ENCODE measurements at places on chromosomes 4 and X.

GRCh38 chr4:76718831-76719230, 179.1 kb downstream of the SOWAHB start:
- no peaks in the 10 kb centered on the region for H3K4me1 ChIP-seq
- DNase-seq = no peak
- H3K27me3 ChIP-seq = no peaks in the 10 kb centered on the region

DNA sequence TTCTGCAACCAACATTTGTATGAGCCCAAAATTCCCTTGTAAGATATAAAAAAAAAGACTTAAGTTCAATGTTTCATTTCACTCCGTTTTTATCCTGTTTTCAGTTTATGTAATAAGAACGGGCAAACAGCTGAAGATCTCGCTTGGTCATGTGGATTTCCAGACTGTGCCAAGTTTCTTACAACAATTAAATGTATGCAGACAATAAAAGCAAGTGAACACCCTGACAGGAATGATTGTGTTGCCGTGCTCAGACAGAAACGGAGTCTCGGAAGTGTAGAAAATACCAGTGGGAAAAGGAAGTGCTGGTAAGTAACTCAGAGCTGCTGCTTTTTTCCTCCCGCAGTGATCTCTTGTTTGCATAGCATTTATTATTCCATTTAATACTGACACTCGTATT, 2.8 kb downstream of the ANKRD37 start:
- peaks cover 5% of the 10 kb centered on the region for H3K36me3 ChIP-seq
- no peak overlapping the region for H3K4me3 ChIP-seq
- no peaks in the 10 kb centered on the region for H3K27me3 ChIP-seq

DNA sequence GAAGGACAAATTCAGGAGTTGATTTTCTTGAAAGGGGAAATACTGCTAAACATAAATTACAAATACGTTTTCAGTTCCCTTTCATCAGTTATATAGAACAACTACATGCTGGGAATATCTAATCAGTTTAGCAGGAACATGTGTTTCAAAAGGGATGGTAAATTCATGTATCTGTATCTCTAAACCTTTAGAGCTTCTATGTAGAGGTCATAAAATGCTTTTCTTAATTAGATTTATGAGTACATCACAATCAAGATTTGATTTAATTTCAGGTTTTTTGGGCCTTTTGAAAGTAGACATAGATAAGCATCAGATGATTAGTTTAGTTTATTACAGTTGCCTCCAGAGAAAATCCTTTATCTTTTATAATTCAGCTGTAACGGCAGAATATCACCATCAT, 12.9 kb downstream of the PDLIM3 start:
- H3K4me3 ChIP-seq = no peak overlapping the region
- H3K36me3 ChIP-seq = no peaks in the 10 kb centered on the region
- no peaks in the 10 kb centered on the region for H3K4me1 ChIP-seq
- H3K27me3 ChIP-seq = no peaks in the 10 kb centered on the region

DNA sequence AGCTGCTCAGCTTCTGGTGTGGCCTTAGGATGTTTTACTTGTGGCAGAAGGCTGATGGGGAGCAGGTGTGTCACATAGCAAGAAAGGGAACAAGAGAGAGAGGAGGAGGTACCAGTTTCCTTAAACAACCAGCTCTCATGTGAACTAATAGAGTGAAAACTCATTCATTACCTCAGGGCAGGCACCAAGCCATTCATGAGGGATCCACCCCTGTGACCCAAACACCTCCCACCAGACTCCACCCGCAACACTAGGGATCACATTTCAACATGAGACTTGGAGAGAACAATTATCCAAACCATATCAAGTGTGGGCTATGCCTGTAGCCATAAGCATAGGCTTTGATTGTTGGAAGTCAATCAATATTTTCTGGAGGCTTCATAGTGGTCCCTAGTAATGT, 56.0 kb downstream of the GSX2 start:
- H3K36me3 ChIP-seq = no peaks in the 10 kb centered on the region
- H3K4me1 ChIP-seq = no peaks in the 10 kb centered on the region
- H3K4me3 ChIP-seq = no peak overlapping the region
- no peaks in the 10 kb centered on the region for H3K27me3 ChIP-seq
- no peak for DNase-seq

All from thymus (tissue), 14 donors.